Activated CD8-positive, alpha-beta T cell treated with anti-CD3 and anti-CD28 coated beads, Interleukin-2, amount 10 ng/mL, durations not matched to agents 7 days and 5 days (primary cell): ENCODE measurements at places on chromosomes 2 and 18. TPM values are rescaled to one million over a fixed set of nuclear protein-coding genes. Genes with fewer than 3 reads are reported as not detected.

GRCh38 chr2:164039270-164039669 lies 303.5 kb upstream of the FIGN start:
- DNase-seq: no peak

The C2orf81 gene
- 1.5 TPM for total RNA-seq

GRCh38 chr2:102224824-102225739 lies 38.3 kb downstream of the IL1RL2 start:
- no peak for DNase-seq

GRCh38 chr18:51074605-51075004 lies 44.6 kb downstream of the SMAD4 start:
- DNase-seq: no peak

DNA sequence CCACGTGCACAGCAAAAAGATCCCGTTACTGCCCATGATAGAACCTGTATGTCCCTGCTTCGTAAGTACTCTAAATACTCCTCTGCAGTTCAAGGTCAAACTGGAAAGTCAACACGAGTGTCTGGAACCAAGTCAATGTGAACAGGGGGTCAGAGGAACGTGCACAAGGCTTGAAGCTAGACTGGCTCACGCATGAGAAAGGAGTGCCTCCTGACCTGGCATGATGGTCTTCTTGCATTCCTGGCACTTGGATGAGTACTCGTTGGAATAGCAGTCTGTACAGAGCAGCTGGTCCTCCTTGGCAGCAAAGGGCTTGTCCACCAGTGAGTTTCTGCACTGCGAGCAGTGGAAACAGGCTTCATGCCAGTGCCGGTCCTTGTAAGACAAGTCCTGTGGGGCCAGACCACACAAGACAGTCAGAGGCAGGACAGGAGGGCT lies 25.5 kb downstream of the FHL2 start:
- no peak for DNase-seq

DNA sequence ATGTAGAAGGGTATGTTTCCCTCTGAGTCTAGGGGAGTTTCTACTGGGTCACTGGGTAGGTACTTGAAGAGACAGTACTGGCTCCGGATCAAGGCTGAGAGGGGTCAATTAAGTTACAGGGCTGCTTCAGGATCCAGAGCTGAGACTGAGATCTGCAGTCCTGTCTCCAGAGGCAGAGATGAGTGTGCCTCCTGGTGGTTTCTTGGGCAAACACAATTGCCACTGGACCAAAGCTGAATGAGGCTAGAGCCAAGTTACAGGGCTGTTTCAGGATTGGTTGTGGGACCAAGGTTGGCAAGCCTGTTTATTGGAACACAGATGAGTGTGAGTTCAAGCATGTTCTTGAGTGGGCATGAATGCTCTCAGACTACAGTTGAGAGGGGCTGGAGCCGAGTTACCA lies 157.9 kb downstream of the ADCYAP1 start:
- no peak for DNase-seq

- DNase-seq: no peak
Observed at GRCh38 chr18:39959839-39960238, 1995.2 kb upstream of the PIK3C3 start.

GRCh38 chr2:58612973-58613372 lies 371.8 kb upstream of the FANCL start:
- DNase-seq: no peak

DNA sequence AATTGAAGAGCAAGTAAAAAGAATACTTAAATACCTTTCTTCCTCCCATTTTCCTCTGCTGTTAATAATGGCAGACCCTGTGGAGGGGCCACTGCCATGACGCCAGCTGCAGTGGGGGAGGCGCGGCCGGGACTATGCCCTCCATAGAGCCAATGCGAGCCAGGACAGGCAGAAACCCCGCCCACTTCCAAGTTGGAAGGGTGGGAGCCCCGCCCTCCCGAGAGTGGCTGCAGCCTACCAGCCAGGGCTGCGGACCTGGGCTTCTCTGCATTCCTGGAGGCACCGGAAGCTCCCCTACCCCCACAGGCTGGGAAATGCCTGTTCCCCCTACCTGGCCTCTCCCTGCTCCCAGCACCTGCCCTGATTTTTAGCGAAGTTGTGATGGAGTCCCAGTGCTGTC lies 439.4 kb upstream of the CDH19 start:
- no peak for DNase-seq

The SLC11A1 gene
- total RNA-seq: 0.29 TPM

- DNase-seq: no peak
Observed at GRCh38 chr2:158907926-158908456, 60.4 kb upstream of the TANC1 start.

DNA sequence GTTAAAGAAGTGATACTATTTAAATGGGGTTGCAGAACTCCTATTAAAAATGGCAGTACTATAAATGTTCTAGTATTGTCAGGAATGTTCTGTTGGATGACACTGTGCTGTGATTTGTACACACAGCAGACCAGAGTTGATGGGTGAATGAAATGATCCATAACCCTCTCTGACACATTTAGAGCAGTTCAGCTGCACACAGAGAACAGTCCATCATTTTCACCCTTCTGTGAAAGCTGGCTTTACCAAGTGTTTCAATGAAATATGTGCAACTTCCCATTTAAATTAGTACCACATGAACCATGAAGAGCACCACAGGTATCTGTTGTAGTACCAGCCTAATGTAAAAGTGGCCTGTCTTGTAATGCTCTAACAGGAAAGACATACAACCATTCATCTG lies 981.4 kb downstream of the TMEM182 start:
- no peak for DNase-seq

GRCh38 chr2:210584834-210585233 lies 28.4 kb downstream of the CPS1 start:
- DNase-seq: no peak
